ENCODE measurements at places on chromosomes 2 and 18. TPM values are rescaled to one million over a fixed set of nuclear protein-coding genes. Genes with fewer than 3 reads are reported as not detected.

Gene IL36B
- total RNA-seq, result not detected

- no peak for DNase-seq
These were observed 165.9 kb upstream of the KLF7 start for GRCh38 chr2:207331674-207332073.

DNA sequence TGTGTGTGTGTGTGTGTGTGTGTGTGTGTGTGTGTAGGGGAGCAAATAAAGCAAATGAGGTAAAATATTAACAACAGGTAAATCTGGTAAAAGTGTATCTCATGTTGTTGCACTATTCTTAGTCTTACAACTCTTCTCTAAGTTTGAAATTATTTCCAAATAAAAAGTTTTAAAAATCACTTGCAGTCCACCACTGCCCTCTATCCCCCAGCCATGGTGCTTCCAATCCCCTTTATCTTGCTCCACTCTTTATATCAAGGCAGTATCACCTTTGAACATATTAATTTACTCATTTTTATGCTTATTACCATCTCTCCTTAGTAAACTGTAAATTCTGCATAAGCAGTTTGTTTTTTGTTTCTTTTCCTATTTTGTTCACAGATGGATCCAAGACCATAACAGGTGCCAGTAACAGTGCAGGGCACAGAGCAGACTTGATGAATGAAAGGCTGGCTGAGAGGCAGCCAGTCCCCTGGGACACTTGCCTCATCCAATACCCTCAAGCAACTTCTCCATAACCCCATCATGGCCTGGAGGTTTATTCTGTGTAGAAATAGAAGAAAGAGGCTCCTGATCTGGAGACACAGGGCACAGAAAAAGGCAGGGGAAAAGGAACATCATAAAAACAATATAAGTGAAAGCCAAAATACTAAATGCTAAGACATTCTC is 67.6 kb downstream of the LDAH start:
- no peak for DNase-seq

- no peak for DNase-seq
These were observed 80.6 kb upstream of the EML6 start for GRCh38 chr2:54642677-54643430.

DNA sequence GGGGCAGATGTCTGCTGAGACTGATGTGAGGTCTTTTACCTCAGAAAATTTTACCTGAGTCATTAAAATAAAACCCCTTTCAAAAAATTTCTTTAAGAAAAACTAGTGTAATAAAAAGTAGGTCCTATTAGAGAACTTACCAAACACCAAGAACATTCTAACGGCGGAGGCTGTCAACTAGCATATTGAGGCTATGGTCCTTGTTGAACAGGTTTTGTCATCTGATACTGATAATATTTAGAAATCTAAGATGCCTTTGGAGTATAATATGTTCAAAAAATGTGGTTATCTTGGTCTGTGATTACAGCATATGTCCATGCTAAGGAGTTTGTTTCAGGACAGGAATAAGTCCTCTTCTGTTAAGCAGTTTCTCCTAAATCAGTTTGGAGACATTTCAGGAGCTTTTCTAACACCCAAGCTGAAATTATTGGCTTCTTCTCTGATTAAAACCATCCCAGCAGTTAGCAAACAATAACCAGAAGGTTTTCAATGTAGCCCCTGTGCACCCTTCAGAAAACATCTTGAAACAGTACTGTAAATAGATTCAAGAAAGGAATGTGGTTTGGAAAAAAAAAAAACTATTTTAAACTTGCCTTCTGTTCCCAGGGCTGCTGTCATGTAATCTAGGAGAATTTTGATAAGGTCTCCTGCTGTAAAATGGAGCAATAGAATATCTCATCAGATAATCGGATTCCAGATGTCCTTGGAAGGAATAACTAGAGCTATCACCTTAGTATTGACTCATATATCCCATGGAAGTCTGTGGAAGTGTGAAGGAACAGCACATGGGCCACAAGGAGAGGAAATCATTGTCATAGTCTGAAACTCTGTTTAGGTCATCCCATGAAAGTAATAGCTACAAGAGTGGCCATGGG is 58.7 kb upstream of the B3GNT2 start:
- DNase-seq, result no peak
